ENCODE measurements at places on chromosomes 6 and 20.
A peak's percentile ranks its signal among the peaks of the same experiment; 100 is the strongest.

DNA sequence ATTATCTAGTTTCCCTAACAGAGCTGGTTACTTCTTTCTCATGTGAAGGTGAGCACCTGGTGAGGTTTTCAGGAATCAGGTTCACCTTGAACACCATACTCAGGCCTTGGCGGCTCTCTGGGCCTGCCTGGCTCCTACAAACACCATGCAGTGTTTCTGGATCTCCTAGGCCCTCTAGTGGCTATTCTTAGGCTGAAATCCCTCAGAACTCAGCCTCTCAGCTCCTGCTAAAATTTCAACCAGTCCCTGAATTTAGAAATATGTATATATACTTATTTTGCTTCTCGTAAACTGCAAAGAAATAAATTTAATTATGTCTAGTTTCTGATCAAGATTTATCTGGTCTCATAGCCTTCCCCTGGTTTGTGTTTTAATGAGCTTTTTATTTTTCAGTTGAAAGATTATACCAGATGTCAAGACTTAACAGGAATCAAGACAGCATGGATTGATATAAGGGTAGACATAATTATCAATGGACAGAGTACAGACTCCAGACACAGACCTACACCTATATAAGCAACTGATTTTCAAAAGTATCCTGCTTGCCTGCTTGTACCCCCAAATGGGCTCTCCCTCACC is 55.9 kb downstream of the ANKEF1 start:
- peak; percentile 47 for DNase-seq

DNA sequence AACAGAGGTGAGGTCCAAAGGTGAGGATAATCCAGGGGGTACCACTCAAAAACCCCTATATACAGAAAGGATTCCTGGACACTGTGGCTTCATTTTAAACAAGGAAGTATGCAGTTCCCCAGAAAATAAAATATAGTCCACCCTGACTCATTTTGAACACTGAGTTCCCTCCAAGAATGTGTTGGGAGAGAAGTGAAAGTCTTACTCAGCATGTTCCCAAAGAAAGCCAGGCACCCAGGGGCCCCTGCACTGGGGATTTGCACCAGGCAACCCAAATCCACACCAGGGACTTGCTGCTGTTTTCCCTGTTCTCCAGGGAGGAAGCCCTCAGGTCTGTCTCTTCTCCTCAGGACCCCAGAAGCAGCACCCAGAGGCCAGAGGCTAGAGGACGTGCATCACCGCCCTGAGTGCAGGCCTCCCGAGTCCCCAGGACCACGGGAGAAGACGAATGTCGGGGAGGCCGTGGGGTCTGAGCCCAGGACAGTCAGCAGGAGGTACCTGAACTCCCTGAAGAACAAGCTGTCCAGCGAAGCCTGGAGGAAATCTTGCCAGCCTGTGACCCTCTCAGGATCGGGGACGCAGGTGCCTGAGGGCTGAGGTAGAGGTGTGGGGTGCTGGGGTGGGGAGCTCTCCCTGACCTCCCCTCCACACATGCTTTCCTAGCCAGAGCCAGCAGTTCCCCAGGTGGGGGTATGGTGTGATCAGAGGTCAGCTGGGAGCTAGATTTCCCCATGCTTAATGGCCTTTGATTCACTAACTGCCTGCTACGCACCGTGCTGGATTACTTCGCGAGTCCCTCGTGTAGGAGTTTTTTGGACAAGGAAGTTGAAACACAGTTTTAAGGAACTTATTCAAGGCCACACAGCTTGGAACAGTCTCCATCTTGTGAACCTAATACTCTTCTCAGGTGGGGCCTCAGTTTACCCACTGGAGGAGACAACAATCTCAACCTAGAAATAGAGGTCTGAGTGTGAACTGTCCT is 3.3 kb downstream of the FGD2 start:
- DNase-seq: no peak

- DNase-seq: no peak
Observed at GRCh38 chr20:37714978-37715672, 21.3 kb downstream of the CTNNBL1 start.

DNA sequence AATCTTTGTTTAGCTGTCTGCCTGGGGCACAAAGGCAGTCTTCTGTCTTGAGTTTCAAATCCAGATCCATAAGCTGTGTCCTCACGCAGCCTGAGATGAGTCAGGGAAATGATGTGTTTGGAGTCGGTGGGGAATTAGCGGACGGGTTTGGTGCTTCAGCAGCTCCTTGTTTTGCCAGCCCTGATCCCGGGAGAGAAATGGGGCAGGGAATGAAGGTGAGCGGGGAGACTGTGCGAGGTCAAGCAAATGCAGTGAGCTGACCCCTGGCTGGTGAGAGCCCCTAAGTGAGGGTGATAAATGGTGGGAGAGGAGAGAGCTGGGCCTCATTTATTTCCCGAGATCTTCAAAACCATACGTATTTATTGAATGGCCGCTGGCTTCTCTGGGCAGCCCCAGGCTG is 21.6 kb downstream of the DUSP22 start:
- DNase-seq: no peak

DNA sequence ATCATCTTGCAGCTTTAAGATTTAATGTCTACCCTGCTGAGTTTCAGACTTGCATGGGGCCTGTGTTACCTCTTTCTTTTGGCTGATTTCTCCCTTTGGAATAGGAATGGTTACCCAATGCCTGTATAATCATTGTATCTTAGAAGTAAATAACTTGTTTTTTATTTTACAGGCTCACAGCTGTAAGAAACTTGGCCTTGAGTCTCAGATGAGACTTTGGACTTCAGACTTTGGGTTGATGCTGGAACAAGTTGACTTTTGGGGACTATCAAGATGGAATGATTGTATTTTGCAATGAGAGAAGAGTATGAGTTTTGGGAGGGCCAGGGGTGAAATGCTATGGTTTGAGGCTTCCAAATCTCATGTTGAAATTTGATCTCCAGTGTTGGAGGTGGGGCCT is 34.9 kb upstream of the CAP2 start:
- no peak for DNase-seq

- DNase-seq: no peak
Observed at GRCh38 chr6:133245422-133245903, 4.3 kb downstream of the EYA4 start.

- peak; percentile 53 for DNase-seq
Observed at GRCh38 chr6:108559884-108560462, 744 bp upstream of the FOXO3 start.

DNA sequence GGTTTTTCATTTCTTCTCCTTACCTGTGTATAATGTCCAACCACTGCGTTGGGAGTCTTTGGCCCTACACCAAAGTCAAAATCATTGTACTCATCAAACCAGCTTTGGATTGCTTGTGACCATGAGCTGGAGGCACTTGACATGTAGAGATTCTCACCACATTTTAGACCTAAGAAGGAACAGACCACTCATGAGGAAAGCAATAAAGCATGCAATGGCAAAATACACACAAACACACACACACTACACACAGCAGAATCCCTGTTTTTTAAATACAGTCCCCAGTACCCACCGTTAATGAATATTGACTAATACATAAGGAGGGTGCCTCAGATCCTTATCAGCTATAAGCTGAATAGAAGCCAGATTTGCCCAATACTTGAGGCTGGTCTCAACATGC is 10.5 kb downstream of the CRISP3 start:
- no peak for DNase-seq

Measured in kidney capillary endothelial cell (primary cell).